Body of pancreas (tissue), 4 donors: ENCODE measurements at places on chromosomes 13 and 19. TPM values are rescaled to one million over a fixed set of nuclear protein-coding genes. Genes with fewer than 3 reads are reported as not detected.

DNA sequence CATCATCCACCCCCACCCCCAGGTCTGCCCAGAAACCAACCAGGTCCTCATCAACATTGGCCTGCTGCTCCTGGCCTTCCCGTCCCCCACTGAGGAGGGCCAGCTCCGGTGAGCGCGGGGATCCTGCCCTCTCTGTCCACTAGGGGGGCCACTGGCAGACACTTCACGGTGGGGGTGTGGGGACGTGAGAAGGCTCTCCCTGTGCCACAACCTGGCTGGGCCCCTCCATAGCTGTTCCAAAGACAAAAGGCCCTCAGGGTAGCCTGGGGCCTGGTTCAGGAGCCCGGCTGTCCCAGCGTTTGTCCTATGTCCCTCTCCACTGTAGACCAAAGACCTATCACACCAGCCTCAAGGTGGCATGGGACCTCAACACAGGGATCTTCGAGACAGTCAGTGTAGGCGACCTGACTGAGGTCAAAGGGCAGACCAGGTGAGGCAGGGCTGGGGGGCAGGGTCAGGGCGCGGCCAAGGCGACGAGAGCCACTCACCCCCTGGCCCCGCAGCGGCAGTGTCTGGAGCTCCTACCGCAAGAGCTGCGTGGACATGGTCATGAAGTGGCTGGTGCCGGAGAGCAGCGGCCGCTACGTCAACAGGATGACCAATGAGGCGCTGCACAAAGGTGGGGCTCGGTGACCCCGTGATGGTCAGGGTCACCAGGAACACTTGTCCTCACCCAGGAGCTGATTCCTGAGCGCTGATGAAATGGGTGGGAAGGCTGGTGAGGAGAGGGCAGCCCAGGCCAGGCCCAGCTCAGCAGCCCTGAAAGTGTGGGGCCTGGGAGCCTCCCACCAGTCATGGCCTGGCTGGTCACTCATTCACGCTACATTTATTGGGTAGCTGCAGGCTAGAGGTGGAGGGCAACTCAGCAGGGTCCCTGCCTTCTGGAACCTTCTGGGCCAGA lies 7.9 kb downstream of the DCAF15 start:
- no peaks in the 10 kb centered on the region for H3K27me3 ChIP-seq
- H3K4me3 ChIP-seq = no peak overlapping the region
- DNase-seq = no peak
- H3K4me1 ChIP-seq = no peaks in the 10 kb centered on the region
- peaks cover 6% of the 10 kb centered on the region for H3K36me3 ChIP-seq
- H3K27ac ChIP-seq = no peak overlapping the region

GRCh38 chr19:13884726-13885591 lies 8.0 kb downstream of the NANOS3 start:
- peak overlapping the region; percentile 93 for H3K27ac ChIP-seq
- H3K4me1 ChIP-seq = peaks cover 53% of the 10 kb centered on the region
- DNase-seq = peak; percentile 92
- H3K4me3 ChIP-seq = no peak overlapping the region
- H3K36me3 ChIP-seq = no peaks in the 10 kb centered on the region

GRCh38 chr13:34025746-34026145 lies 207.8 kb downstream of the RFC3 start:
- no peak overlapping the region for H3K27ac ChIP-seq
- no peaks in the 10 kb centered on the region for H3K27me3 ChIP-seq
- no peaks in the 10 kb centered on the region for H3K36me3 ChIP-seq
- no peaks in the 10 kb centered on the region for H3K4me1 ChIP-seq

DNA sequence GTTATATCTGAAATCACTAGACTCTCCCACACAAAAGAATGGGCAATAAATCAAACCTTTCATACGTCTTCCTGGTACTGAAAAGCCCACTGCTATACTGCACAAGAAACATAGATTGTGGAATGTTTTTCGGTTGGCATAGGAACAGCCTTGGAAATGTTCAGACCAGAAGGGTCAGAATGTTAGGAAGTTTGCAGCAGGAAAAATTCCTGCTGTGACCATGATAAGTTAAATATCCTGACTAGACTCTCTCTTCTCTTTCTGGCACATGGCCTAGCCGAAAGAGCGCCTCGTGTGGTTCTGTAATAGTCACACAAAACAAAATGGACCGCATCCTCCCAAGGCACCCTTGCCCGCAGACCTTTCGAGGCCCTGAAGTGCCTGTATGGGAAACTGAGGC lies 427.2 kb downstream of the COG6 start:
- H3K36me3 ChIP-seq = no peaks in the 10 kb centered on the region
- peak; percentile 34 for DNase-seq
- H3K4me1 ChIP-seq = peaks cover 15% of the 10 kb centered on the region
- H3K4me3 ChIP-seq = no peak overlapping the region
- H3K27ac ChIP-seq = no peak overlapping the region

GRCh38 chr13:91134803-91135184 lies 212.7 kb upstream of the MIR17HG start:
- no peaks in the 10 kb centered on the region for H3K36me3 ChIP-seq
- no peak overlapping the region for H3K27ac ChIP-seq
- H3K27me3 ChIP-seq = no peaks in the 10 kb centered on the region
- DNase-seq = no peak
- H3K4me1 ChIP-seq = no peaks in the 10 kb centered on the region

DNA sequence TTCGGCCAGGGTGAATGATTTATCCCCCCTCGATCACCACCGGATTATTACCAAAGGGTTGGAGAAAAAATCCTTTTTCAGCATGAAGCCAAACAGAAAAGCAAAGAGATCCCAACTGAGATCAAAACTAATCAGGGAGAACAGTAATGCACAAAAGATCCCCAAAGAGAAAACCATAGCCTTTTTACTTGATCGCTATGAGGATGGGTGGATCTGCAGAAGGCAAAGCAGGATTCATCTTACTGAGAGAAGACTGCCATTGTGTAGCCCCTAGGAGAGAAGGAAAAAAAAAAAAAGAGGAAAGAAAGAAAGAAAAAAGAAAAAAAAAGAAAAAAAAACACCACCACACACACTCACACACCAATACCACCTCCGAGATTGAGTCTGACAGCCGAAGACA lies at the start of gene FGF14:
Gene FGF14, minus strand, starts transcription at position 283 of the 400 bp plus-strand sequence.
- H3K27ac ChIP-seq = no peak within 1 kb of the TSS
- DNase-seq = no peak
- H3K4me3 ChIP-seq = no peak within 1 kb of the TSS
- no peaks in the 10 kb centered on the region for H3K36me3 ChIP-seq
- peaks cover 30% of the 10 kb centered on the region for H3K4me1 ChIP-seq
- no peaks in the 10 kb centered on the region for H3K27me3 ChIP-seq

DNA sequence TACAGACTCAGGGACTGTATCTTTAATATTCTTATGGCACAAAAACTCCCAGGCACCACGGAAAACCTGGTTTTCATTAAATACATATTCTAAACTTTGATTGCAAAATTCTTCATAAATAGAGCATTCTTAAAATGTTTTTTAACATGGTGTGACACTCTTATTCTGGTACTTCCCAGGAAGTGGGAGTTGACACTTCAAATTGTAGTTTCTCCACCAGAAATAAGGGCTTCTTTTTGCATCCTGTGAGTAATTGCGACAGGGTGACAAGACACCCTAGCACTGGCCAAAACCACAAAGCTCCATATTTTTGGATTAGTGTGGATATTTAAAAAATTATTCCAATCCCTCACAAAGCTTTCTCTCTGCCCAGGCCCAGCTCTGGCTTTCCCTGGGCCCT lies 43.6 kb upstream of the MTIF3 start:
- no peaks in the 10 kb centered on the region for H3K4me1 ChIP-seq
- no peak overlapping the region for H3K4me3 ChIP-seq
- no peaks in the 10 kb centered on the region for H3K36me3 ChIP-seq
- DNase-seq = no peak
- no peak overlapping the region for H3K27ac ChIP-seq

DNA sequence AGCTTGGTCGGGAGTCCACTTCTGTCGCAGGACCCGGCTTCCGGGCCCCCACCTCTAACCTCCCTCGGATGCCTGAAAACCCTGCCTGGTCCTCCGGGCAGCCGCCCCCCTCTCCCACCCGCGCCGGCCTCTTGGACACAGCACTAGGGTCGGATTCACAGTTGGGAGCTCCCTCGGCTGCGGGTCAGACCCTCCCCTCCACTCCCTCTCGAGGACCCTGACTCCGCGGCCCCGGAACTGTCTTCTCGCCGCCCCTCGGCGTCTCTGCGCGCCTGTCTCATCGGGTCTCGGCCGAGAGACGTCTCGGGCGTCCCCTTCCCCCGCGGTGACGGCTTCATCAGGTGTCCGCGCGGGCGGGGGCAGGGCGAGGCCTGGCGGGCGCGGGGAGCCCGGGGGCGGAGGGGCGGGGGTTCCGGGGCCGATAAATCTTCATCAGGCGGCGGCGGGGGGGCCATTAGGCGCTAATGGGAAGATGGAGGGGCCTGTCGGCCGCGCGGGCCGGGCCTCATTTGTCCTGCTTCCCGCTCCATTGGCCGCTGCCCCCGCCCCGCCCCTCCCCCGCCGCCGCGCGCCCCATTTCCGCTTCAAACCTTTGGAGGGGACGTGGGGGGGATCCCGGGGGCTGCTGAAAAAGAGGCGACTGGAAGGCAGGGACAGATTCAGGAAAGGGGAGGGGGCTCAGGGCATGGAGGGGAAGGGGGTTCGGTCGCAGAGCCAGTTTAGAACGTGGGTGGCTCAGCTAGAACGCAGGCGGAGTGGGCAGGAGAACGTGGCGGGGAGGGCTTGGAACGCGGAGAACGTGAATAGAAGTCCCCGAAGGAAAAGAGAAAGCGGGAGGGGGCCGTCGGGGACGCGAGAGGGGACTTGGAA lies 11.8 kb upstream of the ERFL start:
- peak; percentile 26 for DNase-seq
- no peaks in the 10 kb centered on the region for H3K36me3 ChIP-seq
- peaks cover 14% of the 10 kb centered on the region for H3K27me3 ChIP-seq
- peak overlapping the region; percentile 31 for H3K4me3 ChIP-seq
- H3K4me1 ChIP-seq = peaks cover 14% of the 10 kb centered on the region

GRCh38 chr13:66774046-66774445 lies 456.1 kb downstream of the PCDH9 start:
- no peak overlapping the region for H3K27ac ChIP-seq
- H3K4me1 ChIP-seq = no peaks in the 10 kb centered on the region
- DNase-seq = no peak

DNA sequence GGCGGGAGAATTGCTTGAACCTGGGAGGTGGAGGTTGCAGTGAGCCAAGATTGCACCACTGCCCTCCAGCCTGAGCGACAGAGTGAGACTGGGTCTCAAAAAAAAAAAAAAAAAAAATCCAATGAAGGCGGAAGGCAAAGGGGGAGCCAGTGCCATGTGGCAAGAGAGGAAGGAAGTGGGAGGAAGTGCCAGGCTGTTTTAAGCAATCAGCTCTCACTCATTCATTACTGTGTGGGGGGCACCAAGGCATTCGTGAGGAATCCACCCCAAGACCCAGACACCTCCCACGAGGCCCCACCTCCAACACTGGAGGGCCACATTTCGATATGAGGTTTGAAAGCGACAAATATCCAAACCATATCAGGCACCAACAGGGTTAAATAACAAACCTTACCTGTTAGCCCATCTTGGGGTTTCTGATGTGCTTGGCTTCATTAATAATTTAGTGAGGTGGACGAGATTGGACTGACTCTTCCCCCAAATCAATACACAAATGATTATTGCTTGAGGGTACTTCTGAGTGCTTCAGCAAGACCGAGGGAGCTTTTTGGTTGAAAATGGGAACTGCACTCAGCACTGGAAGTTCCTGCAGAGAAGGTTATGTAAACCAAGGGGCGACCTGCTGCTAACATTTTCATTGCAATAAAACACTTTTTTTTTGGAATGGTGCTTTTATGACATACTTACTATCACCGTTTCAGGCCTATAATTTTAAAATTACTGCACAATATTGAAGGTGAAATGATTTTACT lies 7.5 kb upstream of the LRP3 start:
- no peaks in the 10 kb centered on the region for H3K27me3 ChIP-seq
- no peaks in the 10 kb centered on the region for H3K4me1 ChIP-seq
- H3K36me3 ChIP-seq = no peaks in the 10 kb centered on the region
- no peak overlapping the region for H3K27ac ChIP-seq
- DNase-seq = no peak
- no peak overlapping the region for H3K4me3 ChIP-seq

DNA sequence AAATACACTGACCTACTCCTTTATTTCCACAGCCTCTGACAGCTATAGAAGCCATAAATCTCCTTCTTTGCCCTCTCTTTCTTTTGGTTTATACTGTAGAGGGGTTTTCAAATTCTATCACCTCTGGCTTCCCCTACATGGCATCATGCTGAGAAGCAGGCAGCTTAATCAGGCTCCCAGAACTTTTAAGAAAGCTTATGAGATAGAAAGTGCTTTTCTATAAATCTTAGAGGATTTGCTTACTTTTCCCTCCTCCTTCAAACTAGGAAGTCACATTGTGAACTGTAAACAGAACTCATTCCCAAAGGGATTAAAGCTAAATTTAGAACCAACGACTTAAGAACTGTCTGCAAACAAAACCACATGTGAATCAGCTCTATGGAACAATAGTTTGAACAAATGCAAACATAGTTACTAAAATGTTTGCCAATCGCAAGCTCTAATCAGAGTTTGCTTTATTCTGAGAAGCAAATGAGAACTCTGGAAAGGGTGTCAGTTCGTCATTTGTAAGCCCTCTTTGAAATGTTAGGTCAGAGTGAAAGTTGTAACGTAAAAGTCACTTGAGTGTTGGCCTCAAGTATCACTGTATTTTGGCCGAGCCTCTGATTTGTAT lies 344.1 kb downstream of the RFC3 start:
- no peaks in the 10 kb centered on the region for H3K27me3 ChIP-seq
- peaks cover 39% of the 10 kb centered on the region for H3K4me1 ChIP-seq
- H3K27ac ChIP-seq = peak overlapping the region; percentile 61

- H3K27ac ChIP-seq = peak overlapping the region; percentile 55
- H3K36me3 ChIP-seq = no peaks in the 10 kb centered on the region
- H3K27me3 ChIP-seq = no peaks in the 10 kb centered on the region
- DNase-seq = peak; percentile 65
- H3K4me3 ChIP-seq = no peak overlapping the region
Observed at GRCh38 chr19:4970558-4971423, 1.9 kb downstream of the KDM4B start.

DNA sequence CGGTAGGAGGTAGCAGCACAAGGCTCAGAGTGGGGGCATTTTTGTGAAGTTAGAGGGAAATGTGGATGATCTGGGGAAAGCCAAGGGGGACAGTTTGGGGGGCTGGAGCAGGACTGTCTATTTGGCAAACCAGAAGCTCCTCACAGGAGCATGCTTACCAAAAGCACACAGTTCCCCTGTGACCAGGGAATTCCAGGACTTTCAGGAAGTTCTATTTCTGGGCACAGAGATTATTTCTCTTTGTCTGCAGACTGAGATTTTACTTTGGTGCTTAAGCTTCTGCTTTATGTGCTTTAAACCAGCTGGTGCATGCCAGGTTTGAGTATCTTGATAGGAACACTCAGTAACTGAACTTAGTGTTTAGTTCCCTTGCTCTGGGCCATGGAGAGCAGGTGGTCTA lies 525.3 kb downstream of the DIAPH3 start:
- no peak overlapping the region for H3K4me3 ChIP-seq
- DNase-seq = no peak
- no peak overlapping the region for H3K27ac ChIP-seq
- no peaks in the 10 kb centered on the region for H3K36me3 ChIP-seq
- H3K4me1 ChIP-seq = no peaks in the 10 kb centered on the region

- H3K4me3 ChIP-seq = no peak overlapping the region
- DNase-seq = no peak
- no peaks in the 10 kb centered on the region for H3K27me3 ChIP-seq
- no peak overlapping the region for H3K27ac ChIP-seq
- peaks cover 7% of the 10 kb centered on the region for H3K4me1 ChIP-seq
- no peaks in the 10 kb centered on the region for H3K36me3 ChIP-seq
Observed at GRCh38 chr19:35383536-35383935, 12.7 kb downstream of the GPR42 start.

Gene C19orf33
- total RNA-seq = not detected

Gene SHKBP1
- total RNA-seq = 43.3 TPM

Gene ZNF547
- total RNA-seq = not detected

Gene CBY2
- total RNA-seq = not detected

Gene COX6B2
- not detected for total RNA-seq

Gene CACNA1A
- 6.7 TPM for total RNA-seq
